Substantia nigra (tissue), 51 donors: ENCODE measurements at places on chromosomes 6 and 20.

- DNase-seq, result no peak
These were observed 553 bp downstream of the ZSCAN16 start for GRCh38 chr6:28124971-28125353.

GRCh38 chr6:38997128-38997761 lies 51.3 kb upstream of the GLP1R start:
- no peak for DNase-seq

DNA sequence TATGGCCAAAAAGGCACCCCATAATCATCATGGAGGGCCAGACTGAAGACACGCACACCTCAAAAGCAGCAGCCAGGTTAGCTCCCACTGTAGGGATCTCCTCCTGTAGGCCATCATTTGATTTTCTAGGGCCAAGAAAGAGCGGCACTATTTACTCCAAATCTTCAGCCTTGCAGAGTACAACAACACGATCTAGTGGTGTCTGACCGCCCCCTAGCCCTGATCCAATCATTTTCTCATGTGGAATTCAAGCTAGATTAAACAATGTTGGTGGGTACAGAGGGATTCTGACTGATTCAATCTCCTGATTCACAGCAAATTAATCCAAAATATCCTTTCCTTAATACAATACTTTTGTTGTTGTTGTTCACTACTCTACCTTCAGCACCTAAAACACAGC lies 12.5 kb downstream of the GNAS-AS1 start:
- DNase-seq, result no peak

DNA sequence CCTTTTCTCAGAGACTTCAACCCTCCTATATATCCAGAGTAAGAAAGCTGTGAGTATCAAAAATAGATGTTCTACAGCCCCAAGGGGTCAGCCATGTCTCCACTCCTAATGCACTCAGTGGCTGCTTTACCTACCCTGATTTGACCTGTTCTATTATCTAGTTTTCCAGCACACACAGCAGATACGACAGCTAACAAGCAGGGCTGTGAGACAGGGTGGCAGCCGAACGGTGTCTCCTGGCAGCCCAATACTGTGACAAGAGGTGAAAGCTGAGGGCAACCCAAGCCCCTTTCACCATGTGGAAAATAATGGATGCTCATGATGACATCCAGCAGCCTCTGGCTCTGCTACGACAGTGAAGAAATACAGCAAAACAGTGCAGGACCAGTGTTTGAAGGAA lies 67.9 kb downstream of the KIF13A start:
- DNase-seq, result no peak

DNA sequence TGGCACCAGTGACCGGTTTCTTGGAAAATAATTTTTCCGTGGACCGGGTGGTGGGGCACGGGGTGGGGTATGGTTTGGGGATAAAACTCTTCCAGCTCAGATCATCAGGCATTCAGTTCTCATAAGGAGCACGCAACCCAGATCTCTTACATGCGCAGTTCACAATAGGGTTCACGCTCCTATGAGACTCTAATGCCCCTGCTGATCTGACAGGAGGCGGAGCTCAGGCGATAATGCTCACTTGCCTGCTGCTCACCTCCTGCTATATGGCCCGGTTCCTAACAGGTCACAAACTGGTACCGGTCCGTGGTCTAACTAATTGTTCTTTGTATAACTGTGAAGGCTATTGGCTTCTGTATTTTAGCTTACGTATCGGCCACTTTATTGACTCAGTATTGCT lies 51.7 kb downstream of the VSTM2L start:
- no peak for DNase-seq

- no peak for DNase-seq
These were observed 151.5 kb upstream of the STMND1 start for GRCh38 chr6:16950302-16950701.

DNA sequence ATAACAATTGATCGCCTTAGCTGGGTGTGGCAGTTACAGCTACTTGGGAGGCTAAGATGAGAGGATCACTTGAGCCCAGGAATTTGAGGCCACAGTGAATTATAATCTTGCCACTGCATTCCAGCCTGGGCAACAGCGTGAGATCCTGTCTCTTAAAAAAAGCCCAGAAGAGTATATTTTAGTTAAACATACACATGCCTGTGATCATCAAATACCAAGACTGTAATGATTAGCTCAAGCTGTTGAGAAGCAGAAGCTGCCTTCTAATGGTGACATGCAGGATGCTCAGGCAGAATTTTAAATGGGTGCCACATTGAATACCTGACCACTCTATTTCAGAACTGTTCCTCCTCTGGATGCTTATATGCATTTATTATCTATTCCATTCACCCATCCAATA lies 8.9 kb upstream of the TMEM14A start:
- DNase-seq, result no peak

GRCh38 chr6:35511562-35511941 lies 1.1 kb downstream of the TULP1 start:
- no peak for DNase-seq

DNA sequence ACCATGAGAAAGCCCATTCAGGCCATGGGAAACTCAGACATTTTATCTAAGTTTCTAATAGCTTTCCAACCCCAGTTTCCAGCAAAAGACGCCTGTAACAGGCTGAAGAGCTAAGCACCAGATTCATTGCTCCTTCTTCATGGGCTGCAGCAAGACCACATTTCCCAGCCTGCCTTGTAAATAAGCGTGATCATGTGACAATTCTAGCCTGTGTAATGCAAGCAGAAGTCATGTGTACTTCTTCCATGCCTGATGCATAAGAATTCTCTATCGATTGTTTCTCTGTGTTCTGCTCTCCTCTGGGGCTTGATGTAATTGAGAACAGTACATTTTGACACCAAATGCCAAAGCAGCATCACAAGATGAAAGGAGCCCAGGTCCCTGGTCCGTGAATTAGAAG lies 6.8 kb downstream of the PCSK2 start:
- no peak for DNase-seq

DNA sequence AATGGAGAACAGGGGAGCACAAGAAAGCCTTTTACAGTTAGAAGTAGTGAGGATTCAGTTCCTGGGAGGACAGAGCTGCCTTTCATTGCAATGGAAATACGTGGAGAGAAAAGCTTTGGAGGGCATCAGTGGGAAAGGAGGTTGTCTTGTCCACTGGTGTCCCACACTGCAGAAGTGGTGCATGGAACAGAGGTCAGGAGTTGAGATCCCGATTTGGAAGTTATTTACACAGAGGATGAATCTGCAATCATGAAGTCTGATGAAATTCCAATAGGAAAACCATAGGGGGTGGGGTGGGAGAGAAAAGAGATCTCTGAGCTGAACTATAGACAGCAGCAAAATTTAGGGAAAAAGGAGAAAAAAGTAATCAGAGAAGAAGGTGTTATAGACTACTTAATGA lies 33.6 kb downstream of the ADGRG6 start:
- no peak for DNase-seq

- DNase-seq, result no peak
These were observed 14.8 kb upstream of the SERPINB9 start for GRCh38 chr6:2917801-2918445.

DNA sequence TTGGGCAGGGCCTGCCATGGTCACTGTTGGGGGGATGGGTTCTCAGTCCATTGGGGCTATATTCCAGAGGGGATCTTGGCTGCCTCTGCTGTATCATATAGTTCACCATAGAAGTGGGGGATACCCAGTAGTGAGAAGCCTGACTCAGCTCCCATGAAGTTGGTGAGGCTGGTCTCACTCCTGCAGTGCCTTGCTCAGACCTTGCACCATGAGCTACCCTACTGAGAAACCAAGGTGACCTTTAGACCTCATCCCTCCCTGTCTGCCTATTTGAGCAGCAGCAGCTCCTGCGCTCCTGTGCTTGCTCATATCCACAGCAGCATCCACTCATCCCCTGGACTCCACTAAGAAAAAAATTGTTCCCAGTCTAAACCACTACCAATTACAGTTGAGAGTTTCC lies 56.0 kb upstream of the HEY2 start:
- no peak for DNase-seq

GRCh38 chr6:137661601-137662000 lies 167.4 kb upstream of the OLIG3 start:
- DNase-seq, result no peak

DNA sequence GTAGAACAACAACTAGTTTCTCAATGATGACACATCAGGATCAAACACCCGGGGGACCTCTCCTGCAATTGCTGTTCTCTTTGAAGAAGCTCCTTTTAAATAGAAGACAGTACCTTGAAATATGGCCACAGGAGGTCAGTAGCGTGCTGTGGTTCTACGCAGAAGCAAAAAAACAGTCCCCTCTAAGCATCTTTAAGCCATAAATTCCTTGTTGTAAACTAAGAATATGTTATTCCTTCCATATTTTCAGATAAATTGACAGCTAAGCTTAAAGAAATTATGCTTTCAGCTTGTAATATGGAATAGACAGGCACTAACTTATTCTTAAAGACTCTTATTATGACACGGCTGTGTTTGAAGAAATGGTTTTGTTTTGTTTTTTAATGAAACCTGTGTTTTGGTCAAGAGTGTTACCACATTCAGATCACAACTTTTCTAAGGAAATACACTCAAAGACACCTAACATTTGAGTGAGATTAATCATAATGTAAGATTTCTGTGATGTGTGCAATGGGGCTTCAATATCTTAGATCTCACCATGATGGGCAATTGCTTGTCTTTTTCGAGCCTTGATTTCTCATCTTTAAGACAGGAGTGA lies 49.7 kb upstream of the IL20RA start:
- DNase-seq, result peak; percentile 50

DNA sequence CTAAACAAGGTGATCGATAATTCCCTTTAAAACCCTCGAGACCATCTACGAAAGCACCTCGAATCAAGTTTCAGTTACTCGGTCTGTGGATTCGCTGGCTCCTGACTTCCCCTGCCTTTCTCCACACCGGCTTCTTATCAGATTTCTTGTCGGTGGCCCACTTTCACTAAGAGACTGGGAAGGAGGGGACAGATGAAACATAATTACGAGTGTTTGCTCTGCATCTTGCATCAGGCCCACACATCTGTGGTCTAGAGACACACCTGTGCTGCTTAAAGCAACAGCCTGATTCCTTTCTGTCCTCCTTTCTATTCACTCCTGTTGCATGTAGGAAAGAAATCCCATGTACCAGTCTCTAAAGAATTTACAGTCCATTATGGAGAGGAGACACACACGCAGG lies 37.7 kb downstream of the INSM1 start:
- DNase-seq, result no peak

GRCh38 chr20:47711046-47711752 lies 74.1 kb downstream of the SULF2 start:
- no peak for DNase-seq

DNA sequence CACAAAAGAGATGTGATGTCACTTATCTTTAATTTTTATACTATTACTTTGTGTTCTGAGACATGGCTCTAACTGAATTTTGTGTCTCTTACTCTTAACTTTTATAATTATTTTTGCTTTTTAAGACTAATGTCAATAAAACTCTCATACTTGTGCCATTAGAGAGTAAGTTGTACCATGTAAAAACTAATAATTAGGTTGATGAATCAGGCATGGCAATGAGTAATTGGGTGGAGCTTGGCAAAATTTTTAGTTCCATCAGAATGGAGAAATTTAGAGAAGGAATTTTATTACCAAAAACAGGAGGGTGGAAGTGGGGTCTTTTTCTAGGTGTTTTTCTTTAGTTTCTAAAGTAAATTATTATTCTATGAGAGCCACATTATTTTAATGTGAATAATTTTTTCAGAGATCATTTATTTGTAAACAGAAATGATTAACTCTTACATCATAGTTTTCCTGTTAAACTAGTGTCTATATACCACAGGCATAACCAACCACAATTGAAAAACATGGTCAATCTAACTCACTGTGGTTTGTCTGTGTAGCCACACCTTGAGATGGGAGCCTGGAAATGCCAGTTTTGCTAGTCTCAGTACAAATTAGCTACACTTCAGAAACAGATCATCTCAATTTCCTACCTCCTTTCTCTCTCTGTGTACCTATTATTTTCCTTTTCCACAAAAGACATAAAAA lies 51.8 kb downstream of the ELOVL4 start:
- no peak for DNase-seq

GRCh38 chr6:100099189-100100074 lies 105.4 kb upstream of the MCHR2 start:
- no peak for DNase-seq

- DNase-seq, result peak; percentile 31
These were observed 578 bp downstream of the RGL2 start for GRCh38 chr6:33297956-33298772.

DNA sequence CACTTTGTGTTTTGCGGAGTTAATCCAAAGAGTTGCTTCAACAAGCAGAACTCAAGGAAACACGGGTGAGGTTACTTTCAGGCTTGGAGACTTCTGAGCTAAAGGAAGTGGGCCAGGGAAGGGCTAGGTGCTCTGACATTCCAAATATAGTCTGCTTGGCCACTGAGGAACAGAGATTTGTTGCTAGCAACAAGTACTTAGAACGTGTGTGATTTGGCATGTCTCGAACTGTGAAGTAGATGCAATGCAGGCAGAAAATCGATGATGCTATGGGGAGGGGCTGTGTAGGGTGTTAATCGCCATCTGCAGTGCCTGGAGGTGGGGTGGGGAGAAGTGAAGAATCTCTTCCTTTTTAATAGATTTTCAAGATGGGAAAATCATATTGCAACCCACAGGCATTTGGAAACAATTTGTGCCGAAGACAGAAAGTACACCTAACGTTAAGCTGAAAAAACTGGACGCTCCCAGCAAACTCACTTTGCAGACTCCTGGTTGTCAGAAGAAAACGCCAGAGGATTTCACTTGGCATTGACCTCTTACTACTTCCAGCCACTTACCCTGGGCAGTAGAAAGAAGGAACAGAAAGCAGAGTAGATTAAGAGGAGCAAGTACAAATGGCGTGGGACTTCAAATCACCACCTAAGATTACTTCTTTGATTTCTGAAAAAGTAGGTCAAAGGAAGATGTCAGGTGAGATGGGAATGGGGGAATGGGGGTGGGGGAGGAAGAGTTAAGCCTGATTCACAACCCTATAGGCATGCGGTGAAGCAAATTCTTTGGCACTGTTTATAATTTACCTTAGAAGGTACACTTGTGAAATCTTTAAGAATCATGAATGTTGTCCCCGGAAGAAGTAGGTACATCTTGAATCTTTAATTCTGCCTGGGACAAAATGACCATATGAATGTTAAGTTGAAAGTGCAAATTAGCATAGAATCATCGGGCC lies 314.1 kb downstream of the CD83 start:
- no peak for DNase-seq

DNA sequence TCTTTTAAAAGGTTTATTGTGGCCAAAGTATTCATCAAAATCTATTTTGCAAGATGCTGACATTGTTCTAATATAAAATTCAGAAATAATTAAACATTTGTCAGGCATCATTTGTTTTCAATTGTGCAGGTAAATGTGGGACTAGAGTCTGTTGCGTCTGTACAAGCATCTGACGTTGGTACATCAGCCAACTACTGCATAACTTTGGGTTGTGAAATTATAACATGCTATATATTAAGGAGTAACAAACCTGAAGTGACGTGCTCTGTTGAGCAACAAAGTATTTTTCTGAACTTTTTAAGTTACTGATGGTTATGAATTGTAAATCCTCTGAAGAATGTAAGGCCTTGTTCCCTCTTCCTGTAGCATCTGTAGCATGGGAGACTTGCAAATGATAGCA lies 66.0 kb downstream of the RNF182 start:
- DNase-seq, result no peak

- DNase-seq, result no peak
These were observed 118.1 kb downstream of the C6orf58 start for GRCh38 chr6:127695108-127695507.

- DNase-seq, result no peak
These were observed 65.2 kb downstream of the CDS2 start for GRCh38 chr20:5191829-5192569.
